ENCODE measurements at places on chromosomes 2 and 18.
A peak's percentile ranks its signal among the peaks of the same experiment; 100 is the strongest.

DNA sequence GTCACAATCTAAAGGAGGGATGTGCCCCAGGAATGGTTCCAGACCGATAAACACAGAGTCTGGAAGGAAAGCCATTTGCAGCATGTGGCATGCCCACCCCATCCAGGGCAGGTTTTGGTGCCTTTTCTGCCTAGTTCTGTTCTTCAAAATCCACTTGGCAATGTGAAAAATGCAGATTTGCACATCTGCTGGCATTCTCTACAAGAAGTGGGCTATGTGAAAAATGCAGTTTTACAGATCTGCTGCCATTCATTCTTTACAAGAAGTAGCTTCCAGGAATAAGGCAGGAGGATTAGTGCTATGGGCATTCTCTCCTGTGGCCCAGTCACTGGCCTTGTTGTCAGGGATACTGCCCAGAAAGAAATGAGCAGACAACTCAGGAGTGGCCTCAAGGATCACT is 68.1 kb downstream of the C1D start:
- peak; percentile 9 for DNase-seq

DNA sequence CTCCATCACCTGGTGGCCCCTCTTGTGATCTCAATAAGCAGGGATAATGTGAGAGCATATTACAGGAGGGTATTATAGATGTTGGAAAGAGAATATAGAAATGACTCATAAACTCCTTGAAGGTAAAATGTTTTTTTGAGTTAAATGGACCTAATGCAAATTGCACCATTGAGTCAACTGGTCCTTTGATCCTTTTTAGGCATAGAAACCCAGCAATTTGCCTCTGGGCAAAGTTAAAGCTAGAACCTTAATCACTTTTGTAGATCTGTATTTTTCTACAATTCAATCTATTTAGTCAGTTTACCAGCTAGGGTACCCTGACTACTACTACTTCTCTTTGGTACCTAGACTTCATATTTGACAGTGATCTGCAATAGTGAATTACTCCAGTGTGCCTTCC is 71.8 kb upstream of the RNF152 start:
- no peak for DNase-seq

GRCh38 chr18:54983041-54983686 is 23.9 kb upstream of the CCDC68 start:
- peak; percentile 67 for DNase-seq

DNA sequence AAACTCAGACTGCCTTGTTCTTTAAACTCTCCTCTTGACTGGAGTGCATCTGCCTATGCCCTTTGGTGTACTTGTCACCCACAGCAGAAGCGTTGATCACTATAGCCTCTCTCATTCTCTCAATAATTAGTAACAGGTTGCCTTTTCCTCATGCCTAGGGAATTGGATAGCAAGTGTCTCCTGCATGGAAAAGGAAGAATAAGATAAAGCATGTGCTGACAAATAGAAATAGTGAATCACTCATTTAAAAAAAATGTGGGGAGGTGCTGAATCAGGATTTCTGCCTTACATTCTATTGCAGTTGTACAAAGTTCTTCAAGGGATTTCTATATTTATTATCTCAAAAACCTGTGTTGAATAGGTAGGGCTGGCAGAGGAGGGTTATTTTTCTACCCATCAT is 323.0 kb downstream of the TXNL1 start:
- DNase-seq: peak; percentile 70

- DNase-seq: no peak
Measured at GRCh38 chr18:51561821-51562220, 364.3 kb upstream of the MEX3C start.

DNA sequence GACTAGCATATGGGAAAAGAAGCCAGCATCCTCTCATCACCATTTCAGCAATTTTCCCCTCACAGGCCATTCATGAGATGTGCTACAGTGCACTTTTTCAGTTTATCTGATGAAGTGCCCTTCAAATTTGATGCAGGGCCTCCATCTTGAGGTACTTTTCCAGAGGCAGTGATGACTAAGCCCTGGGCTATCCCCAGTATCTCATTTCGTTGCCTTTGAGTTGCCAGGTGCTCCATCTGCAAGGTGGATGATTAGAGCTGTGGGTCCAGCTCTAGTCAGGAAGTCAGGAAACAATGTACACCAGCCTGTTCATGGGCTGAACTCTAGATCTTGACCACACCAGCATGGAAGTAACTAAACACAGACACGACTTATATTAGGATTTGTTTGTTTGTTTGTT is 425.2 kb downstream of the METTL4 start:
- DNase-seq: no peak

- no peak for DNase-seq
Measured at GRCh38 chr2:21356086-21356856, 232.5 kb downstream of the TDRD15 start.

- DNase-seq: no peak
Measured at GRCh38 chr18:61973273-61974115, 80.7 kb upstream of the RNF152 start.

DNA sequence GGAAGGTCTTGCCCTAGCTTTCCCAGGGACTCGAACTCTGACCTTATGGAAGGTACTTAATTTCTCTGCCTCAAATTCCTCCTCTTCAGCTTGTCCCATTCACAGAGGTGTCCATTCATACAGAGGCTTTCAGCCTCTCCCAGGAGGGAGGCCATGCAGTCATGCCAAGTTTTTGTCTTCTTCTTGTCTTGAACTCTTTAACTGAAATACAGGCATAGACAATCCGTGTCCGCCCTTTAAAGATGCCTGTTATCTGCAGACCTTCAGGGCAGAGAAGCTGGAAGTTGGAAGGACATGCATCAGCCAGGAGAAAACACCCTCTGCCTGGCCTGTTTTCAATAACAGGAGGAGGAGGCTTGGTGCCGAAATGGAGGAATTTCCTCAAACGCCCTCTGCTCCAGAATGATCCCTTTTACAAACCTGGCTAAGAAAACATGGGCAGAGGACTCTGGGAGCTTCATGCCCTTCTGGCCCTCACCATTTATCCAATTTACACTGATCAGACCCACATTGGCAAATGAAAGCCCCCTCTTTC is 308.3 kb downstream of the MYCN start:
- DNase-seq: no peak

- DNase-seq: no peak
Measured at GRCh38 chr2:183091954-183092345, 13.4 kb downstream of the DUSP19 start.

DNA sequence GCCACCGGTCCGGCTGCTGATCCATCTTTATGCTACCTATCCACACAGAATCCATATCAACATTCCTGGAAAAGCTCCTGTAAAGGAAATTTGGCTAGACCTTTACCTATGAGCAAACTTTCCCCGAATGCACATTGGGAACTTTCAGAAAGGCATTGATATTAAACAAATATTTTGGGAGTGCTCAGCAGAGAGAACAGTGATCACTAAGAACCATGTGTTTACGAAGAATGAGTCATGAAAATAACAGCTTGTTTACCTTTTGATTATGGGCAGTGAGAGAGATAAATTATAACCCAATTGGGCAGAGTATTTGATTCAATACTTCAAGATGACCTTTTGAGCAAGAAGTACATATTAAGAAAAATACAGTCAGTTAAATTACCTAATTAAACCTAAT is 189.7 kb upstream of the CDH2 start:
- no peak for DNase-seq
